ENCODE measurements at places on chromosomes 5 and 9. TPM values are rescaled to one million over a fixed set of nuclear protein-coding genes. Genes with fewer than 3 reads are reported as not detected.

GRCh38 chr5:179164331-179165311 is 104.4 kb downstream of the ZNF354C start:
- DNase-seq: no peak

DNA sequence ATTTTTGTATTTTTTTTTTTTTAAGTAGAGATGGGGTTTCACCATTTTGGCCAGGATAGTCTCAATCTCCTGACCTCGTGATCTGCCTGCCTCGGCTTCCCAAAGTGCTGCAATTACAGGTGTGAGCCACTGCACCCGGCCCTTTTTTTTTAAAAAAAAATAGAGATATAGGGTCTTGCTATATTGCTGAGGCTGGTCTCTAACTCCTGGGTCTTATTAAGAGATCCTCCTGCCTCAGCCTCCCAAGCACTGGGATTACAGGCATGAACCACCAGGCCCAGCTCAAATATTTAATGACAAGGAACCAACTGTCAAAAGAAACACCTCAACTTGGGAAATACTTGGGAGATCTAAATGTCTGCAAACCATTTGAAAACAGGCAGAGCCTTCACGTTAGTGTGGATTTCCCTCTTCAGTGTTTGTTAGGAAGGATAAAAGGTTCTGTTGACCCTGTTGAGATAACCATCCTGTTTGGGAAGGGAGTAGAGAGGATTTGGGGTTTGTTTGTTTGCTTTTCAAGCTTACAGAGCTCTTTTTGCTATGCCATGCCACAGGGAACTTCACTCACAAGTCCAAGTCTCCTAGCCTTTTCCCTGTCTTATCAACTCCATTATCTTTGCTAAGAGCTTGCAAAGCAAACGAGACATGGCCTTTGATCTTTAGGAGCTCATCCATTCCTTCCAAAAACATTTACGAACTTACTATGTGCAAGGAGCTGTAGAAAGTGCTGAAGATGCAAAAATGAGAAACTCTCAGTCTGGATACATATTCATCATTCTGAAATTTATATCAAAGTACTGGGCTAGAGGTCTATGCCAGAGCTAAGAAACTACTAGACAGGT is 7.5 kb downstream of the FAXDC2 start:
- DNase-seq: no peak

The LIX1 gene
- polyA plus RNA-seq: 4.3 TPM

DNA sequence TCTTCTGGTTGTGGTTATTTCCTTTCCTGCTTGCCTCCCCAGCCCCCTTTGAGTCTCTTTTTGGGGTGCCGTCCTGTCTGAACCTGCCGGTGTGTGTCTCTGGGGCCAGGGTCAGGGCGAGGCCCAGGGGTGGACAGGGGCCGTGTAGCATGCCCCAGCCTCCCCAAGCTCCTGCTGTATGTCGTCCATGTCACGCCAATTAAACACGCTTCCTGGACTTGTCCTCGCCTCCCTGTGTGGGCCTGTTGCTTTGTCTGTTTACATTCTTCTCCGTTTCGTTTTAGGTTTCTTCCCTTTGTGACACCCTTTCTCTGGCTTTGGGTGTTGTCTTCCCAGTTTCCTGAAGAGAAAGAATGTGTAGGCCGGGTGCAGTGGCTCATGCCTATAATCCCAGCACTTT is 28.5 kb upstream of the HMCN2 start:
- no peak for DNase-seq

DNA sequence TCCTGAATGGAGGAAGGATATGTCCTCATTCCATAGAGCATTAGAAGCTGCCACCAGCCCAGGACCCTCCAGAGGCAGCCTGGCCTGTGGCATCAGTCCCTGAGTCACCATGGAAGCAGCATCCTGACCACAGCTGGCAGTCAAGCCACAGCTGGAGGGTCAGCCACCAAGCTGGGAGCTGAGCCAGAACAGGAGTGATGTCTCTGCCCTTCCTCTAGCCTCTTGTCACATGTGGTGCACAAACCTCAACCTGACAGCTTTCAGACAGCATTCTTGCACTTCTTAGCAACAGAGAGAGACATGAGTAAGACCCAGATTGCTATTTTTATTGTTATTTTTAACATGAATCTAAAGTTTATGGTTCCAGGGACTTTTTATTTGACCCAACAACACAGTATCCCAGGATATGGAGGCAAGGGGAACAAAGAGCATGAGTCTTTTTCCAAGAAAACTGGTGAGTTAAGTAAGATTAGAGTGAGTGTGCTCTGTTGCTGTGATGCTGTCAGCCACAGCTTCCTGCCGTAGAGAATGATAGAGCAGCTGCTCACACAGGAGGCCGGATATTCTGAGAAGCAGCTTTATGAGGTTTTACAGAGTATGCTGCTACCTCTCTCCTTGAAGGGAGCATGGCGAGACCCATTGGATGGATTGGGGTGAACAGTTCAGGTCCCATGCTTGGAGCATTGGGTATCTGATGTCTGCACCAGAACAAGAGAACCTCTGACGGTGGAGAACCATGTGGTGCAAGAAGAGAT is 13.0 kb upstream of the CYFIP2 start:
- DNase-seq: no peak

GRCh38 chr5:128962211-128962610 is 3.1 kb upstream of the SLC27A6 start:
- DNase-seq: no peak

DNA sequence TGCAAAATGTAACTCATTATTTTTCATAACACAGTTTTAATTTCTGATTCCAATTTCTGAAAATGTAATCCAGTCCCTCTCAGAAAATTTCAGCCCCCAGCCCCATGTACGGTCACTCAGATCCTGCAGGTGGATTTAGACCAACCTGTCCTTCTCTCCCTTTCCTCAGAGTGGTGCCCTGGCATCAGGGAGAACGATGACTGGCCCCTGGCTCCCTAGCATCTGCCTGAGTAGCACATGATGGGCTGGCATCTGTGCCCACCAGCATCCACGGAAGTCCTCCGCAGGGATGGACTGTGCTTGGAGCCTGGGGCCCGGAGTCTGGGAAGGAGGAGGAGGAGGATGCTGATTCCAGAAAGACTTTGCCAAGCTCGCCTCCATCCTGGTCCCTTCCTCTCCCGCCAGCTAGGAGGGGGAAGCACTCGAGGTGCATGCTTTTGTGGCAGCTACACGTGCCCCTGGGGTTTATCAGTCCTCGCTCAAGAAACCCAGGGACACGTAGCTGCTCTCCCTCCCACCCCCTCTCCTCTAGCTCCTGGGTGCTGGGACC is 54.4 kb upstream of the RUFY1 start:
- DNase-seq: no peak

GRCh38 chr9:129422843-129423192 is 198.1 kb downstream of the C9orf50 start:
- no peak for DNase-seq

The DRD1 gene
- 0.03 TPM for polyA plus RNA-seq

GRCh38 chr9:34664281-34665066 is 2.0 kb upstream of the CCL27 start:
- no peak for DNase-seq

All from left renal cortex interstitium (tissue), 4 donors.